IPS DF 19.7 (cell line): ENCODE measurements at places on chromosomes 11 and 22.

- DNase-seq: peak; percentile 20
These were observed 128.4 kb downstream of the OPCML start for GRCh38 chr11:133403900-133404299.

DNA sequence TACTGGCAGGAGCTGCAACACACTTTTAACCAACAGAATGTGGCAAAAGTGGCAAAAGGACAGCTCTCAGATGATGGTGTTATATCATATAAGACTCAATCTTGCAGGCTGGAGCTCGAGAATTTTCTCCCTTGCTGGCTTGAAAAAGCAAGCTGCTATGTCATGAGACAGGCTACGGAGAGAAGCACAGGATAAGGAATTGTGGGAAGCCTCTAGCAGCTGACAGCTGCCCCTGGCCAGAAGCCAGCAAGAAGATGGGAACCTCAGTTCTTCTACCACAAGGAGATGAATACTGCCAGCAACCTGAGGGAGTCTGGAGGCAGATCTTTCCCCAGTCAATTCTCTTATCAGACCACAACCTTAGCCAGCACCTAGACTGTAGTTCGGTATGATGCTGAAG, 24.6 kb downstream of the FXYD6 start:
- no peak for DNase-seq

GRCh38 chr11:26960281-26960680, 33.6 kb upstream of the FIBIN start:
- no peak for DNase-seq

- no peak for DNase-seq
These were observed 7.6 kb downstream of the CYB5R2 start for GRCh38 chr11:7665473-7666291.

DNA sequence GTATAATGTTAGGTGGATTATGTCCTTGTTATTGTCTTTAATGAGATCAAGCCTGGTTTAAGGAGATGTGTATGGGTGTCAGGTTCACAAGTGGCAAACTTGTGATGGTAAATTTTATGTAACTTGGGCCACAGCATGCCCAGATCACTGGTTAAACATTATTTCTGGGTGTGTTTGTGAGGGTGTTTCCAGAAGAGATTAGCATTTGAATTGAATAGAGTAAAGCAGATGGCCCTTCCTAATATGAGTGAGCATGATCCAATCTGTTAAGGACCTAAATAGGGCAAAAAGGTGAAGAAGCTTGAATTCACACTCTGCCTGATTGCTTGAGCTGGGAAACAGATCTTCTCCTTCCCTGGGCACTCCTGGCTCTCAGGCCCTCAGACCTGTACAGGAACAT, 20.7 kb downstream of the OR5B21 start:
- DNase-seq: no peak

DNA sequence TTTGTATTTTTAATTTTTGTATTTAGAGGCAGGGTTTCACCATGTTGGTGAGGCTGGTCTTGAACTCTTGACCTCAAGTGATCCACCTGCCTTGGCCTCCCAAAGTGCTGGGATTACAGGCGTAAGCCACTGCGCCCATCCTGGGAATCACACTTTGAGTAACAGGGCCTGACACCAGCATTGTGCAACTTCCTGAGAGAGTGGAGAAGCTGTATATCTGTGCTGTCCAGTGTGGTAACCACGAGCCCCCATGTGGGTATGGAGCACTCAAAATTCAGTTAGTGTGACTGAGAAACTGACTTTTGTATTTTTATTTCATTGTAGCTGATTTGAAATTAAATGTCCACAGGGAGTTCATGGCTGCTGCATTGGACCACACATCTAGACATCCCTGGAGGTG, 36.2 kb downstream of the MPPED1 start:
- no peak for DNase-seq
